ENCODE measurements at places on chromosomes 7 and 10.

- DNase-seq: no peak
Measured at GRCh38 chr10:116210588-116211346, 62.2 kb downstream of the GFRA1 start.

DNA sequence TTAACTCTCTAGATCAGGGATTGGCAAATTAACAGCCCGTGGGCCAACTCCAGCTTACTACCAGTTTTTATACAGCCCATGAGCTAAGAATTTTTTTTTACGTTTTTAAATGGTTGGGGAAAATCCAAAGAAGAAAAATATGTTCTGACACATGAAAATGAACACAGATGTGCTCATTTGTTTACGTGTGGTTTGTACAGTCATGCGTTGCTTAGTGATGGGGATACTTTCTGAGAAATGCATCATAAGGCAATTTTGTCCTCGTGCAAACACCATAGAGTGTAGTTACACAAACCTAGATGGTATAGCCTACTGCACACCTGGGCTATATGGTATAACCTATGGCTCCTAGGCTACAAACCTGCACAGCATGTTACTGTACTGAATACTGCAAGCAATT is 8.3 kb upstream of the SMKR1 start:
- DNase-seq: no peak

DNA sequence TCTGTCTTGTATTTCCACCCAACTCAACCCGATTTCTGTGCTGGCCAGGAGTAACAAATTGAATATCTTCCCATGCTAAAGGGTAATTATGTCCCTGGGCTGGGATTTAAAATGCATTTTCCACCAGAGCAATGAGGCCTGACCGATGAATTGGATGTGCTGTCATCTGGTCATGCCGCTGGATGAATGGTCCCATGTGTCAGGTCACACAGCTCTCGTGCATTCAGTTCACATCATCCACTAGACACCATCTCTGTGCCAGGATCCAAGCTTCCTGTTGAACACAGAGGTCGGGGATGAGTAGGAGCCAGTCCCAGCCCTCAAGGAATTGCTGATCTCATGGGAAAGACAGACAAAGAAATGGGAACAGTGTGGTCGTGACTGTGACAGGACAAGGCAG is 200.8 kb downstream of the ADRA2A start:
- DNase-seq: no peak

- no peak for DNase-seq
Measured at GRCh38 chr10:126423732-126424491, 35.6 kb upstream of the ADAM12 start.

GRCh38 chr10:105592468-105592867 is 951.4 kb downstream of the SORCS3 start:
- no peak for DNase-seq

DNA sequence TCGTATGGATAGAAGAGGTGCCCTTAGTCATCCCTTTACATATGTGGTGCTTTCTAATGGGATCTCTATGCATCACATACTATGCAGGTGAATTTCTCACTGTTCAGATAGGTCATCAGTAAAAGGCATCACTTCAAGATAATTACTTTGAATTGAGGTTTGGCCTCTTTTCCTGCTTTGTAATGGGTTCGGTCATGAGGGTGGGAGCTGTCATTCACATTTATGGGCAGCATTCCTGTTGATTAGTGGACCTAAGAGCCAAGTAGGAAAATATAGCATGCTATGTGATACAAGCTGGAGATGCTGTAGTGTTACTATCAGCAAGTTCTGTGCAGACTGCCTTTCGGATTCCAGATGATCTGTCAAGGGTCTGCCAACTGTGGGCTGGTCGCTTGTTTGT is 156.3 kb downstream of the LCOR start:
- no peak for DNase-seq

DNA sequence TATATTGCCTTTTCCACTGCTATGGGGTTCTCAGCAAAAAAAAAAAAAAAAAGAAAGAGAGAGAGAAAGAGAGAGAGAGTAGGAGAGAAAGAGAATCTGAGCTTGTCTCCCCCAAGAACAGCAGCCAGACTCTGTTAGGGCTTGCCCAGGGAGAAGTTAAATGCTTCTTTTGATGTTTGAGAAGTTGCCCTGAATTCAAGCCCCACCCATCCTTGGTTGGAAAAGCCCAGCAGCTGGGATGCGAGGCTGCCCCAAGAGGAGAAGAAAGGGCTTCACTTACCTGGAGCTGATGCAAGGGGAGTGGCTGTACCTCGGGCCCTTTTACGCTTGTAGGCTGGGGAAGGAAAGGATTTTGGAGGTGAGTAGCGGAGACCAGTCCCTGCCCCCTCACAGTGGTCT is 20.9 kb upstream of the MGMT start:
- DNase-seq: no peak

DNA sequence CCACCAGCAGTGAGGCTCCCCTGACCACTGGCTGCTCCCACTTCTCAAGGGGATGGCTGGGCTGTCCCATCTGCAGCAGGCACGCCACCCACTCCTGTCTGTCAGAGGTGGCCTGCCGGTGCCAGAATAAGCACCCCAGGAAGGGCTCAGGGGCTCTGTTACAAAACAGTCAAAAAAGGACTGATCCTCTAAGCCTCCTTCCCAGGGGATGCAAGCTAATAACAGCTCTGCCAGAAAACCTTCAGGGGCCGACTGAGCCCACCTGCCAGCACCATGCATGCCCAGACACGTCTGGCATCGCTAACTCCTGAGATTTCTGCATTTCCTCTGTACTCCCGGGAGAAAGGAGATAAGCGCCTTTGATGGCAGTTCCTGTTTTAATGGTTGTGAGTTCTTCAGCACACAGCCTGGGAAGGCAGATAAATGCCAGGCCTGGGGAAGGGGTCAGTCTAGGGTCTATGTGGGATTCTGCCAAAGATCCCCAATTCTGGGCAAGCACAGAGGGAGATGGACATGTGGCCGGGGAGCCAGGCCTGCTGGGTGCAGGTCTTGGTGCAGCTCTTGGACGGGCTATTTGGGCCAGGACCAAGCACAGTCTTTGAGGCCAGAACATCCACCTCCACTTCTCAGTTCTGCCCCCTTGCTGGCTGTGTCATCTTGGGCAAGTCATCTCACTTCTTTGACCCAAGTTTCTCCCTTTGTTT is 128.4 kb downstream of the ARHGAP22 start:
- DNase-seq: no peak

GRCh38 chr10:11176746-11177145 is 159.1 kb downstream of the CELF2 start:
- DNase-seq: no peak

GRCh38 chr10:72340510-72341261 is 14.0 kb downstream of the DNAJB12 start:
- DNase-seq: no peak

DNA sequence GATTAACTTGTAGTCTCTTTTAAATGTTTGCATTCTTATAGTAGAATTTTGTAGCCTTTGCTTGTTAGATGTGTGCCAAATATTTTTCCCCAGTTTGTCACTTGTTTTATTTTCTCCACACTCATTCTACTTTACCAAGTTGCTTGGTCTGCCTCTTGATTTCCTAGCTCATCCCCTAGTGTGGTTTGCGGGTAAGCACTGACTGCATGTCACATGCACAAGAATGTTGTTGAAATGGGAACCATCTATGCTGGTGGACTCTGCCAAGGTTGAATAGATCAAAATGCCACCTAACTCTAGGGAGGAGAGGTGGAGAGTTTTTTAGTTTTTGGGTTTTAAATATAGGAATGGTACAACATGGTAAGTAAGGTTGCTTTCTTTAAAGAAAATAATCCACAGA is 47.6 kb downstream of the FZD1 start:
- no peak for DNase-seq

DNA sequence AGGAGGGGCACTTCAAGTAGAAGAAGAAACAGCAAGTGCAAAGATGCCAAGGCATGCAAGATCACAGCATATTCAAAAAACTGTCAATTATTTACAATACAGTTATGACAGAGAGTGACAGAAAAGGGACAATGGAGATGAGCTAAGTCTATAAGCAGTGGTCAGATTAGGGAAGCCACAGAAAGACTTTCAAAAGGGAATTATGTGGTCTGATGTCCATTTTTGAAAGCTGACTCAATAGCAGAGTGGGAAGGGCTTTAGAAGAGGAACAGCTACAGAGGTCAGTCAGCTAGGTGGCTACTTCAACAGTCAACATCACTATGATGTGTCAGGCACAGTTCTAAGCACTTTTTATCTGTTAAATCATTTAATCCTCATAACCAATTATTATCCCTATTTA is 45.2 kb upstream of the SPOCK2 start:
- DNase-seq: no peak

GRCh38 chr10:124740369-124741280 is 3.6 kb downstream of the FAM53B start:
- DNase-seq: no peak

DNA sequence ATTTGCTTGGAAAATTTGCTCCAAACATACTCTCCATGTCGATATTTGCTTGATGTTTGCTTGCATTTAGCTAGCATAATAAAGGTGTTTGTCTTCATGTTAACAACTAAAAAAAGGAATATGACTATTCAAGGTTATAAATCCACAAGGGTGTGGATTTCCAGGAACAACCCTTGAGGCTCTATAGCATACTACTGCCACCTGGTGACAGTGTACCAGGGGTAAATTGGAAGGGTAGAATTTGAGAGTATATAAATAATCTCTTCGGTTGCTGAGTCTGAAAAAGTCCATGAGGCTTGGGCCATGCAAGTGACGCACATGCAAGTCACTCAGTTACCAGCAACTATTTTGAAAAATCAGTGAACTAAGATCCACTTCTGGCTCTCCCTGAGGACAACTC is 68.4 kb downstream of the SLIT1 start:
- DNase-seq: no peak

- no peak for DNase-seq
Measured at GRCh38 chr7:158389514-158390425, 197.9 kb downstream of the PTPRN2 start.

DNA sequence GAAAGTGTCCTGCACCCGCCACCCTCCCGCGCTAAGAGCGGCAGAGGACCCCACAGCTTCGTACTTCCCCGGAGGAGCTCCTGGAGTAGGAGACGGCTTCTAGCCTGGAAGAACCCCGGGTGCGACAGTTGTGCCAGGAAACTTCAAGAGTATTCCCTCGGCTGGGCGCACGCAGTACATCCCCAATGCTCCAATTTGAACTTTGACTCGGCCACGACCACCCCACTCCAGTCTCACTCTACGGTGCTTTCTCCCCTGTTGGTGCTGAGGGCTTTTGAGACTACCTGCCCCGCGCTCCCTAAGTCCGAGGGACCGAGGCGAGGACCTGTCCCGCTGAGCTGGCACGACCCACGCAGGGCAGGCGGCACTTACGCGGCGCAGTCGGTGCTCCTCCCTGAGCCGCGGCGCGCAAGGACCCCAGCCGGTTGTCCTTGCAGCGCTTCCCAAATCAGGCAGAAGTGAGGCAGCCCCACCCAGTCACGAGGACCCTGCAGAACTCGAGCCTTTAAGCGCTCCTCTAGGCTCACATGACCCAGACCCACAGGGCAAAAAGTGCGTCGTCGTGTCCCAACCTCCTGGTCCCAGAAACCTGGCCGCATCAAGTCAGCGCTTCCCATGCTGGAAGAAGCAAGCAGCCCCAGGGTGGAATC is at the start of gene CPVL:
TSS of gene CPVL (minus strand) at position 481 of the 650 bp plus-strand sequence. CDS start 25,476 bp downstream, outside the sequence.
- DNase-seq: no peak

GRCh38 chr7:72437061-72437585 is 25.0 kb upstream of the CALN1 start:
- no peak for DNase-seq

- peak; percentile 12 for DNase-seq
Measured at GRCh38 chr7:12389089-12389700, 14.5 kb downstream of the VWDE start.

GRCh38 chr7:112162142-112162766 is 43.9 kb downstream of the DOCK4 start:
- peak; percentile 36 for DNase-seq

DNA sequence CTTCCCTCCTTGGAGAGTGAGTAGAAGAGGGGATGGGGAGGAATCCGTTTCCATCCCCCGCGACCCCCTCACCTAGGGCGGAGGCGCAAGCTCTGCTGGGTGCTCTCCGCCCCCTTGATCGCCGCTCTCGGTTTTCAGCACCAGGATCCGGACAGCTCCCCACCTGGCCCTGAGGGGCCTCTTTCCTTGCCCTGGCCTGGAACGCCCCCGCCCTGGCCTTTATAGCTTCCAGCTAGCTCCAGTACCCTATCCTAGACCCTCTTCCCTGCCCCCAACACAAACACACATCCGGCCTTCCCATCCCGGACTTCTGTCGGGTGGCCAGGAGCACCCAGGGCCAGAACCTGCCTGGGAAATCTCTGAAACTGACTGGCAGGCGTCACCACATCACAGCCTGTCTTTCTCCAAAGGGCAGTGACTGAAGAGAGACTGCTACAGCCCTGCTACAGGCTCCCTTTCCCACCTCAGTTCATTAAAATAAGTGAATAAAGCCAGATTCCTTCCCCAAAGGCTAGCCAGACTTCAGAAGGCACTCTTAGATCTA is 72.3 kb upstream of the LEP start:
- peak; percentile 46 for DNase-seq

- DNase-seq: no peak
Measured at GRCh38 chr7:117019287-117019686, 66.0 kb downstream of the ST7 start.

- DNase-seq: no peak
Measured at GRCh38 chr7:152959610-152960009, 200.1 kb downstream of the ACTR3B start.

GRCh38 chr10:52313256-52313932 is 687 bp upstream of the DKK1 start:
- peak; percentile 19 for DNase-seq

DNA sequence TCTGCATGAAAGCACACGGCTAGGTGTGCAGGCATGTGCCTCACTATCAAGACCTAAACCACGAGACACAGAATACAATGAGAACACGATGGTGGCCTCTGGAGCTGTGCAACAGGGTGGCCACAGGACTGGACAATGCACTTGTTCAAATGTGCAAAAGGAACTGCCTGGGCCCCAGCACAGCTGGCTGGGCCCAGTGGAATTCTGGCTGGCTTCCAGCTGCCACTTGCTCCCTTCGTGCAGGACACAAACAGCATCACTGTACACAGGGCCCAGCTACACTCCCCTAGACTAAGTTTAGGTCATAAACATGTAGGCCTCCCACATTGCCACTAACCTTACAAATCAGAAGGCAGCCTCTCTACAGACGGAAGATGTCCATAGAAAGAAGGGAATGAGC is 23.4 kb downstream of the DOCK4 start:
- DNase-seq: no peak

DNA sequence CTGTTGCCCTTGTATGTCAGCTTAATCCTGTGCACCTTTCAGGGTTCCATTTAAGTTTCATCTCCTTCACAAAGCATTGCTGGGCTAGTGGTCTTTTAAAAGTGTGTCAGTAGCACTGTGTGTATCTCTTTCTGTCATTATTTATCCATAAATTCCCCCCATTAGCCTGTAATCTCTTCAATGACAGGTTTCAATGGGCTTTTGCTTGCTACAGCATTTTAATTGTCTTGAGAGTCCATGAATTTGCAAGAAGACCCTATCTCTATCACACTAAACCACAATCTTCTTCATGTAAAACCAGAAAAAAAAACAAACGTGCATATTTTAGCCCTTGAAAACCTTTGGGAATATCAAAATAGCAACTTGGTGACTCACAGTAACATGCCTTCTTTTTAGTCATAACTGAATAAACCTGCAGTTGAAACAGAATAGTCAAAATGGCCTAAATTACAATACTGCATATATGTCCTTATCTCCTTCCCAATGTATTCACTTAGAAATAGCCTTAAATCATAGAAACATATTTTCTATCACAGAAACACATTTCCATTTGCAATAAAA is 118.6 kb downstream of the PON1 start:
- no peak for DNase-seq

GRCh38 chr7:35729061-35729783 is 34.3 kb upstream of the HERPUD2 start:
- no peak for DNase-seq

GRCh38 chr7:35848725-35849124 is 47.9 kb downstream of the SEPTIN7 start:
- no peak for DNase-seq

All from right lung (tissue), 10 donors.